ENCODE measurements at places on chromosomes 2 and 18.
A peak's percentile ranks its signal among the peaks of the same experiment; 100 is the strongest.

DNA sequence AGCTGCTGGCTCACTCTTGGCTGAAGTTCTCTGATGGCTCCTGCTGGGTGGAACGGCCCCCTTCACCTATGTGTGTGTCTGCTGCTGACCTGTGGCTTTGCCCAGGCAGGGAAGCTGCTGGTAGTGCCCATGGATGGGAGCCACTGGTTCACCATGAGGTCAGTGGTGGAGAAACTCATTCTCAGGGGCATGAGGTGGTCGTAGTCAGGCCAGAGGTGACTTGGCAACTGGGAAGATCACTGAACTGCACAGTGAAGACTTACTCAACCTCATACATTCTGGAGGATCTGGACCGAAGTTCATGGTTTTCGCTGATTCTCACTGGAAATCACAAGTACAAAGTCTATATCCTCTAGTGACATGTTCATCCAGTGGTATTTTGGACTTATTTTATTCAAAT lies 13.9 kb upstream of the UGT1A8 start:
- DNase-seq: no peak

GRCh38 chr2:172098287-172098649 lies 4.4 kb downstream of the DLX2 start:
- no peak for DNase-seq

DNA sequence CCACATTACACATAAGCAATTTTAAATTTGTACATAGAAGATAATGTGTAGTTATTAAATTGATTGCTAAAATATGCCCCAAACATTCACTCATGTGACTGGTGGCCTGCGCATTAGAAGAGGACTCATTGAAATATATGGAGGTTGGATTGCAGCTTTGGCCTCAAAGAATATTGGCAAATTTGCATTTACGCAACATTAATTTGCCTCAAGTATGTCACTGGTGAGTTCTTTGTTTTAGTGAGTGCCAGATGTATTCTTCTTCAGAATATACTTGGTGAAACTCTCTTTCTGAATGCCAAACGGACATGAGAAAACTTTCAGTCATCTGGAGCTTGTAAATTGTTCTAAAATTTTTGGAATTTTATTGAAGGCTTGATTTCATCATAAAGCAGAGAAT lies 5.9 kb upstream of the EFEMP1 start:
- DNase-seq: no peak

GRCh38 chr2:211867845-211868451 lies 670.7 kb downstream of the ERBB4 start:
- DNase-seq: peak; percentile 12

DNA sequence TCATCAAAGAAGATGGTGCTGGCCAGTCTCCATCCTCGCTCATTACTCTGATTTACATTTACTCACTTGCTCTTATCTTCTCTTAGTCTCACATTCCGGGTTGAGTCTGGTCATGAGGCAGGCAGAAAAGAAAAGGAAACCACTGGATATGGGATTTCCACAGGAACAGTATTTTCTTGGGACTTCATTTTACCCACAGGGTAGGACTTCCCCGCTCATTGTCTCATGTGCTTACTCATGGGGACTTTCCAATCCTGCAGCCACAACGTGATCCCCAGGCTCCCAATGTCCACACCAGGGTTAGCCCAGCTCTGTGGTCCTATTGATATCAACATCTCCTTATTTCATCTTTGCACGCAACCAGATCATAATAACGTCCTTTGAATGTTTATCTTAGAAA lies 373.8 kb downstream of the TMEM182 start:
- DNase-seq: no peak

GRCh38 chr2:36459725-36460137 lies 104.2 kb downstream of the CRIM1 start:
- peak; percentile 24 for DNase-seq
